Thoracic aorta (tissue), 2 donors: ENCODE measurements at places on chromosomes 5 and 9.

- DNase-seq = no peak
These were observed 6.8 kb upstream of the FCHSD1 start for GRCh38 chr5:141657937-141658545.

GRCh38 chr9:114769624-114770023, 36.2 kb downstream of the TNFSF15 start:
- no peak for DNase-seq

DNA sequence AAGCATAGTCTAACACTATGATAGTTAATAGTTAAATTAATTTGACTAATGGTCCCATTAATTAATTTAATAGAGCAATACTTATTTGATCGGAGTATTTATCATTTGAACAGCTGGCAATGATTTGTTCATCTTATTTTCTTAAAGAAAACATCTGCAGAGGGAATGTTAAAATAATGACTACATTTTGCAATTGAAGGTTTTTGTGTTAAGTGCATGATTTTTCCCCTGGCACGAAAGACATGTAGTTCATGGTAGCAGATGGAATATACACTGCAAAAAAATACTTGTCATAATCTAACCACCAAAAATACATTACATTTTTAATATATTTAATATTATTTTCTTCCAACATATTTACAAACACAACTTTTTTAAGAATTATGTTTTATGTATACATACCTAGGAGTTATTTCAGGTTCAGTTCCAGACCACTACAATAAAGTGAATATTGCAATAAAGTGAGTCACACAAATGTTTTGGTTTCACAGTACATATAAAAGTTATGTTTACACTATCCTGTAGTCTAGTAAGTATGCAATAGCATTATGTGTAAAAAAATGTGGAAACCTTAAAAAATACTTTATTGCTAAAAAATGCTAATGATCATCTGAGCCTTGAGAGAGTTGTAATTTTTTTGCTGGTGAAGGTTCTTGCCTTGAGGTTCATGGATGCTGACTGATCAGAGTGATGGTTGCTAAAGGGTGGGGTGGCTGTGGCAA, 292.6 kb upstream of the DAB2 start:
- DNase-seq = no peak

DNA sequence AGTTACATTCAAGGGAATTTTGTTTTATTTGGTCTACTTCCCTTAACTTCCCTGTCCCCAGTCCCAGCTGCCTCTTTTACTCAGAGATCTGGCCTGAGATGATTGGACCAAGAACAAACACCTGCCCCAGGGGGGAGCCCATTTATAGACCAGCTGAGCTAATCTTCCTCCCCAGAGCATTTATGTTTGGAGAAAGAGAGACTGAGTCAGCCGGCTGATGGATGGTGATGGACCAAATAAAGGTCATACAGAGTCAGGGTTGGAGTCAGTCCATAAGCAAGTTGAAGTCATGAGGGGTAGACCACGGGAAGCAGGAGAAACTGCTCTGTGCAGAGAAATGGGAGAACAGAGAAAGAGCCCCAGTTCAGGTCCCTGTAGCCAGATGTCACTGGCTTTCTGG, 77.7 kb downstream of the TMEM174 start:
- DNase-seq = no peak

- DNase-seq = no peak
These were observed 19.9 kb upstream of the SLC6A3 start for GRCh38 chr5:1465117-1465516.

GRCh38 chr5:160231783-160232342, 2.6 kb downstream of the FABP6 start:
- no peak for DNase-seq

DNA sequence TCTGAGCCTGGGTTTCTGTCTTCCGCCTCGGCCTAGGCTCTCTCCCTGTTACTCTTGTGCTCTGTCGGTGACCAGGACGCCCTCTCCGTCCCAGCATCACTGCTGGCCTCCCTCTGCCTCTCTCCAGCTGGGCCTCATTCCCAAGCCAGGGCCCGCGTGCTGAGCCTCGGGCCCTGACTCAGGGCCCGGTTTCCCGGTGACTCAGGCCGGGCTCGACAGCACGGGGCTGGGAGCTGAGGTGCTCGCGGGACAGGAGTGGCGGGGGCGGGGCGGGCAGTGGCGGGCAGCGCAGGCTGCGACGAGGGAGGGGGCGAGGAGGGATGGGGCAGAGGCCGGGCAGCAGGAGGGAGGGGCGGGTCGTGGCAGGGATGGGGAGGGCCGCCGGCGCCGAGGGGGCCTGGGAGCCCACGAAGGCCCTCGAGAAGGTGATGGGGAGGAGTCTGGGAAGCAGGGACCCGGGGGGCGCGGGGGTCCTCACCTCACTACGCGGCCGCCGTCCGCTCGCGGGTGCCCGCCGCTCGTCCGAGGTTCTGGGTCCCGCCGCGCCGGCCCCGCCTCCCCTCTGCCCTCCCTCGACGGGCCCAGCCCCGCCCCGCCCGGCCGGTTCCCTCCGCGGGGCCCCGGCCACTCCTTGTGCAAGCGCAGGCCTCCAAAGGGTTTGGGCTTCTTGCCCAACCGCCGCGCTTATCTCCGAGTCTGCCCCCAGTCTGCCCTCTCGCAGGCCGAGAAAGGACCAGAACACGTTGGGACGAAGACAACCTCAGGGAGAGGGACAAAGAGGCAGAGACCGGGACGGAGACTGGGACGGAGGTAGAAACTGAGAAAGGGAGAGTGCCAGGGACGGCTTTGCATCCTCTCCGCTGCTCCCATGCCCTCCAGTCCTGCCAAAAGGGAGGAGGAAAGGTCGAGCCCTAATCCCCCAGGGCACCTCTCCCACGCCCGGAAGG, at the start of gene ARAP3:
TSS of gene ARAP3 (minus strand) at position 536 of the 947 bp plus-strand sequence. CDS start 1,744 bp downstream, outside the sequence.
- peak; percentile 65 for DNase-seq

DNA sequence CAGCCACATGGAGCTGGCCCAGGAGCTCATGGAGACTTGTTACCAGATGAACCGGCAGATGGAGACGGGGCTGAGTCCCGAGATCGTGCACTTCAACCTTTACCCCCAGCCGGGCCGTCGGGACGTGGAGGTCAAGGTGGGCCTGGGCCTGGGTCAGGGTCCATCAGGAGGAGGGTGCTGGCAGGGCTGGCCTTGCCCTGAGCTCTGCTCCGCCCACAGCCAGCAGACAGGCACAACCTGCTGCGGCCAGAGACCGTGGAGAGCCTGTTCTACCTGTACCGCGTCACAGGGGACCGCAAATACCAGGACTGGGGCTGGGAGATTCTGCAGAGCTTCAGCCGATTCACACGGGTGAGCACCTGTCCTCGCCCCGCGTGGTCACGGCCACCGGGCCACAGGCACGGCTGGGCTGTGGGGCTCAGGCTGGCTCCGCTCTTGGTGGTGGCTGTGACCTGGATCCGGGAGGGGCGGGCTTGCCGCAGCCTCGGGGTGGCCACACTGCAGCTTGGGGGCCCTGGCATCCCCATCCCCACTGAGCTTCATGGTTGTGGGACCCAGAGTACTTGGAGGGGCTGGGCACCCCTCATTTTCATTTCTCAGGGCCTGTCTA, 7.1 kb downstream of the DPP7 start:
- no peak for DNase-seq

GRCh38 chr9:4168526-4168925, 131.3 kb downstream of the GLIS3 start:
- no peak for DNase-seq

DNA sequence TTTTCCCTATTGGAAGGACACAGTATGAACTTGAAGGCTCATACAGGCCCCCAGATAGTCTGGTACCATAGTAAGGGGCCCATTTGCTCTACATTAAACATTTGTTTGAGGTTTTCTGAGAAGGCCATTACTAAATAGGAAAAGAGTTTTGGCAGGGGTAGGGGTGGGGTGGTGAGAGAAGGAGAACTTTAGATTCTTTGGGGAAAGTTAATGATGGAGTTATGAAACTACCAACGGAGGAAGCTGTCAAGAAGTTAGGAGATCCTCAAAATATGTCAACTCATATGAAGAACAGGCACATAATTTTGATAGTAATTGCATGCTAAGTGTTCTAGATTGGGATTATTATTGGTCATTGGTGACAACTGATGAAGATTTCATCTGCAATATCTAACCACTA, 114.7 kb downstream of the TAF11L14 start:
- DNase-seq = no peak

DNA sequence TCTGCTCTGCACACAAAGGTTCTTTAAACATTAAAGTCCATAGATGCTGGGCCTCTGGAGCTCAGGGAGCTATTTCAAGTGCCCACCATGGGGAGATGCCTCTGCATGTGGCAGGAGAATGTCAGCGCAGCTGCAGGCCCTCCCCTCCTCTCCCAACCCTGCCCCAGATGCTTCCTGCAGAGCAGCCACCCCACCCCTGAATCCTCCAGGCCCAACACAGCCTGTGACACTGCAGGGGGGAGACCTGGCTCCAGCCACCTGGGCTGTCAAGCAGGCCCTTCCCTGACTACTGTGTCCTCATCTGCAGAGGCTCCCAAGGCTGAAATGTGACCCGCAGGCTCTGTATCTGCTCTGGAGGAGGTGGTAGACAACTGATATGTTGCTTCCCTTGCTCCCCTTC, 213.9 kb downstream of the GABBR2 start:
- DNase-seq = no peak

DNA sequence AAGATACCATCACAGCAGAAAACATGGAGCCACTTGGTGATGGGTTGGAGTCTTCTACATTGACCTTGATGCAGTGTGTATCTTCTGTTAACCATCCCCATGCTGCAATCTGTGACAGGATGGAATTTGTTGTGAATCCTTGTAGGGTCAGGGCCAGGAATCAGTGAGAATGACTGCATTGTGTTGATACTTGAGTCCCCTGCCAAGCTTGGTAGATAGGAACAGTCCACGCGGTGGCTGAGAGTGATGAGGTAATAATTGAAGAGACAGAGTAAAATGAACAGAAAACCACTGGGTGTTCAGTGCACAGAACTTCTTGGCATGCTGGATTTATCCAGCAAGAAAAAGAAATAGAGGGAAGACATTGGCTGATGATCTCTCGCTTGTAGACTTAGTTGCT, 217.5 kb downstream of the MAN2A1 start:
- no peak for DNase-seq

GRCh38 chr9:121201738-121202533, at the start of gene RAB14:
Gene RAB14 (minus strand): TSS chr9:121201869. CDS start chr9:121193412, 8,457 bp downstream.
- peak; percentile 98 for DNase-seq

DNA sequence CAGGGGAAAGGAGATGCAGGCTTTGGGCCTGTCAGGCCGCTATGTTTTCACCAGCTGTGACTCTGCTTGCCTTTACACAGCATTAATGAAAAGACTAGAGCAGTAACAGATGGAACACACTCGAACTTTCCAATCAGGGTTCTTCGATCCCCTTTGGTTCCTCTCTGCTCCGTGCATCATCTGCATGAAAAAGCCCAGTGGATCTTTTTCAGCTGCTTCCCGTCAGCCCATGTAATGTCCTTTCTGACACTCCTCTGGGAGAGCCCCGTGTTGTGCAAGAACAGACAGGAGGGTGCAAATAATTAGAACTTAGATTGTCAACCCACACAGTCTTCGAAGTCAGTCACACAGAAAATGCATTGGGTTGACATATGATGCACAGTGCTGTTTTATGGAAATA, 448.9 kb upstream of the ZNF462 start:
- no peak for DNase-seq

DNA sequence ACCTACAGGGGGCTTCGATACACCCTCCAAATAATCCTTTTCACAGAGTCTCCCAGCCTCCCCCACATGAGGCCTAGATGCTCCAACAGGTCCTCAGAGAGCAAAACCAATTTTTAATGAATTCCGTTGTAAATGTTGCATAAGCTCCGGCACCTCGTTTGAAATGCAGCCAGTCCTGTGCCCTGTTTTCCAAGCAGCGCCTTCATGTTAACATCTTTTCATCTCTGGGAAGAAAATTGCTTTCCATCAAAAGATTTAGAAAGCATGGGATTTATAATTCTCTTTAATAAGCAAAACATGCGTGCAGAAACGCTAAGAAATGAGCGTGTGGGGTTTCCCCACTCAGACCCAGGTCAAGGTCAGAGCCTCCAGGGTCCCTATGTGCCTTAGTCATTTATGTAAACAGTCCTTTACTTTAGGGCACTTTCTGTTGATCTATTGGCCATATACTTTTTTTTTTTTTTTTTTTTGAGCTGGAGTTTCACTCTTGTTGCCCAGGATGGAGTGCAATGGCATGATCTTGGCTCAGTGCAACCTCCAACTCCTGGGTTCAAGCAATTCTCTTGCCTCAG, 177.5 kb upstream of the S1PR3 start:
- no peak for DNase-seq

DNA sequence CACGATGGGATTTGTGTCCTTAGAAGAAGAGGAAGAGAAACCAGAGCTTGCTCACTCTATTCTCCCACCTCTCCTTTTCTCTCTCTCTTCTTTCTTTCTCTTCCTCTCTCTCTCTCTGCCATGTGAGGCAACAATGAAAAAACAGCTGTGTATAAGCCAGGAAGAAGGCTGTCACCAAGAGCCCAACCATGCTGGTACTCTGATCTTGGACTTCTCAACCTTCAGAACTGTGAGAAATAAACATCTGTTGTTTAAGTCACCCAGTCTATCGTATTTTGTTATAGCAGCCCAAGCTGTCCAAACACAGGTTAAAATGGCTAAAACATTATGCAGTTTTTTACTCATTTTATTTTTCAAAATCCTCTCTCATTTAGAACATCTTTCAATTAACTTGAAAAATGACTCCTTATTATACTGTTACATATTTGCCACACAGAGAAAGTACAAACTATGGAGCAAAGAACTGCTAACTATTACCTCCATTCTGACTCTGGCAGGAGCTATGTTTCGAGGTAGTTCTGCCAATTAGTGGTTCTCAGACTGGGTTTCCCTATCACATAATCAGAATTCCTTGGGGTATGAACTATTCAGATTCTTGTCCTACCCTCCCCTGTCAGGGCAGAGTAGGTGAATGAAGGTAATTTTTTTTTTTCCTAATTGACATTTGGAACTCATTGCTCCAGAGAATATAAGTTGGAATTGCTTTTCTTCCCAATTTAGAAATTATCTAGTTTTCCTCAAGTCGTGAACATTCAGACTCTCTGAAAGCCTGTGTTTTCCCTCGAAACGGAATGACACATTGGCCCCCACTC, 434.6 kb downstream of the ENC1 start:
- DNase-seq = no peak

DNA sequence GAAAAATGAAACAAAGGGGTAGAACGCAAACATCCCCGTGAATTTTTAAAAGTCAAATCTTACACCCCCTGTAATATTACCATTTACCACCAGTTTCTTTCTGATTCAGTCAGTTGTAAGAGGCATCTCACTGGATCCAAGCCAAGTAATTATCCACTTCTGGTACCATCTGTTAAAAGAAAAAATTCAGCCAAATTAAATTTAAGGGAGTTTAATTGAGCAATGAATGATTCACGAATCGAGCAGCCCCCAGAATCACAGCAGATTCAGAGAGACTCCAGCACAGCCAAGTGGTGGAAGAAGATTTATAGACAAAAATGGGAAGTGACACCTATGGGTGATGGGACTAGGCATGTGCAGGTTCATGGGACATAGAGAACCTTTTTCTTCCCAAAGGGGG, 29.9 kb upstream of the MTMR12 start:
- DNase-seq = no peak

- DNase-seq = no peak
These were observed 37.5 kb upstream of the TIFAB start for GRCh38 chr5:135489466-135490244.

- DNase-seq = no peak
These were observed 10.5 kb downstream of the ELOVL7 start for GRCh38 chr5:60833520-60833919.

GRCh38 chr9:69078581-69078980, 43.0 kb downstream of the FXN start:
- peak; percentile 51 for DNase-seq

GRCh38 chr9:81682797-81683196, 6.5 kb downstream of the TLE1 start:
- DNase-seq = no peak

GRCh38 chr5:100913298-100913697, 10.2 kb upstream of the ST8SIA4 start:
- DNase-seq = no peak
